Nucleus accumbens (tissue), 56 donors: ENCODE measurements at places on chromosomes 7 and 10.
A peak's percentile ranks its signal among the peaks of the same experiment; 100 is the strongest.

DNA sequence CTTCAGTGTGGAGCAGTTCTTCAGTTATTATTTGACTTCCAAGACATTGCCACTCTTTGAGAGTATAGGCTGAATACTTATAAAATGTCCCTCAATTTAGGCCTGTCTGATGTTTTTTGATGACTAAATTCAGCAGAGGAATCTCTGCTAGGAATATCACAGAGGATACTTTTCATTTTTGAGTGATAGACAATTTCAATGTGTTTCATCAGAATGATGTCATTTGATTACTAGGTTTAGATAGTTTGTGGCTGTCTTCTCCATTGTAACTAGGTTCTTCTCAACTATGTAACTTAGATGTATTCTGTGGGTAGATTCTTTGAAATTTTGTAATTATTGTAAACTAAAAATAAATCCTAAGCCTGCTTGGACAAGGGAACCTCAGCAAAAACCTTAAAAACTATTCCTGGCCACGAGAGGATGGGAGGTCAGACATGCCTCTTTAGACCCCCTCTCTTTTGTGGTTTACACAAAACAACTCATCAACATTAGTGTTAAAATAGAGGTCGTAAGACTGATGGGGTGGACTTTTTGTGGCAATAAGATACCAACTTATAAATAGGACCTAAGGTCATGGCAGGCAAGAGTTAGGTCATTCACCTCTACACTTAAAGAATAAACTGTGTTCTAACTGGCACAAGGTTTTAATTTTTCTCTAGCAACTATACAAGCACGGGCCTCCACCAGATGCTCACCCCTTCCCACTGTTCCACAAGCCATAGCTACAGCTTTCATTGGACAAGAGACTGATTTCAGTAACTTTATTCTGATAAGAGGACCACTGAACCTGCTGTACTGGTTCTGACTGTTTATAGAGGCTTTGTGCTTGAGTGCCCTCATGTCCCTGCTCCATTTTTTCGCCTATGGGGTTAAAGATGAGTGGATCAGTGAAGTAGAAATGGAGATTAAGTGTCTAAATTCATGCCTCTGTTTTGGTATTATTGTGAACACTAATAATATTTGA lies 33.7 kb downstream of the CYP2C8 start:
- DNase-seq, result no peak

GRCh38 chr7:7682861-7683260 lies 35.5 kb downstream of the RPA3 start:
- DNase-seq, result no peak

DNA sequence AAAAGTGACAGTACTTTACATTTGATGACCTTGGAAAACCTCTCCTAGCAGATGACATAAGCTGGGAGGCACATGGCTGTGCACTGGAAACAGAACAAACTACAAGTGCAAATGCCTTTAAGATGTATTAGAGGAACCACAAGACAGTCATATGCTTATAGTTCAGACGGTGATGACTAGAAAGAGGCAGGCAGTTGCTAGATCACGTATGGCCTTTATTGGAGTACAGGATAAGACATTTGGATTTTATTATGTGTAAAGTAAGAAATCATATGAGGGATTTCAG lies 290.0 kb downstream of the SORCS1 start:
- DNase-seq, result no peak

- DNase-seq, result no peak
These were observed 56.8 kb downstream of the CLIP2 start for GRCh38 chr7:74345970-74346369.

GRCh38 chr10:90871279-90871765 lies 452 bp upstream of the RPP30 start:
- DNase-seq, result peak; percentile 18

DNA sequence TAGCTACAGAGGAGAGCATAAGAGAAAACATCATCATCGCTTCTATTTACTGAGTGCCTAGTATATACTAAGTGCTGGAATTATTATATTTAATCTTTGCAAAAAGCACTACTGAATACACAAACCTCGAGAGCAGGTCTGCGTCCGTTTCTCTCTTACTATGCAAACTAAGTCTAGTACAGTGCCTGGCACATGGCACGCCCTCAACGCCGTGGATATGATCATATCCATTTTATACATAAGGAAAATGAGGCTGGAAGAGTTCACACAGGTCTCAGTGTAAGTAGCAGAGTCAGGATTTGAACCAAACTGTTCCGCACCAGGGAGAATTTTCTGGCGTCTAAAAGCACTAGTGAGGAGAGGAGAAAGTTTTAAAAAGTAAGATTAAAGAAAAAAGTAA lies 17.6 kb downstream of the MXI1 start:
- DNase-seq, result no peak

DNA sequence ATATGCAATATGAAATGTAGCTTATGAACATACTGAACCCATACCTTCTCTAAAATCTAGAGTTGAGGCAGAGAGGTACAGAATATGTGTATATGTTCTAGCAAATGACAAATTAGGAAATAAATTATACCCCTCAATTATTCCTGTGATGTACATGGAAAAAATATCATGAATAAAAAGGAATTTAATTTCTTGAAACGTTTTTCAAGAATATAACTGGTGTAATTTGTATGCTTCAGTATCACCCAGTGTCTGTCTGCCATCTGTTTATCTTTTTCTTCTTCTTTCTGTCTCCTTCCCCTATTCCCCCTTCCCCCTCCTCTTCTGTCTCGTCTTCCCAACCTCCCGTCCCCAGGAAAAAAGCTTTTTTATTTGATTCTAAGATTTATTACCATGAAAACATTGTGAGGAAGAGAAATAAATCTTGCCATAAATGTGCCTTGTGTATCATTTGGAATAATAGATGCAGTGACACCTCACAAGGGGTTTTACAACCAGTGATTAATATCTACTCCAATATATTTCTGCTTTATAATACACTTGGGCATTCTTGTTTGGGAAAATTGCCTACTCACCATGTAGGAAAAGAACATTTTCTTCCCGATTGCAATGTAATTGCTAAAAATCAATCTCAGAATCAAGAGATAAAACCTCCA lies 12.2 kb downstream of the LANCL2 start:
- no peak for DNase-seq
